HT-29 (cell line): ENCODE measurements at places on chromosomes 1 and 21.

DNA sequence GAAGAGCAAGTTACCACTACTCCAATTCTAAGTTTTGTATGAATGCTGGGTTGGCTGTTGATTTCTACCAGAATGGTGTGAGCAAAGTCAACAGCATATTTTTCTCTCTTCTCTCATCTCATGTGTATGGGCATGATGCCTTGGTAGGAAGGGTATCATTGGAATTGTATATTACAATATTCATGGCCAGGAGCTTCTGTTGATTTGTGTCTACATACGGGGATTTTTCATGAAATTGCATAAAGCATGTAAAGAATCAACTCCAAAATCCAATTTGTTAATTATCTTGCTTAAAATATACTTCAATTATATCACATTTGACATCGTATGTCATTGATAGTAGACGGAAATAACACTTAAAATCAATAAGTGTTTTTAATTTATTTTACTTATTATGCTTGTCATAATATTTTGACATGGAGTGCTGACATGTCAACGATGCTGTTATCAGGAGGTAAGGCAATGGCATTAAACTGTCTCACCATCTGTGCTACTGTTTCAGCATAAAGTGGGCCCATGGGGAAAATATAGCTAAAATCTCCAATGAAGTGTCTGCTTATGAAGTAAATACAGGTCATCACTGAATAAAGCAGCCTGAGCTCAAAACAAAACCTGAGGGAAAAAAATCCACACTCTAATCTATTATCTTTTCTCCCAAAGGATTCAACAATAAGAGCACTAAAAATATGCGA, 142.2 kb upstream of the NBPF11 start:
- no peak for DNase-seq

DNA sequence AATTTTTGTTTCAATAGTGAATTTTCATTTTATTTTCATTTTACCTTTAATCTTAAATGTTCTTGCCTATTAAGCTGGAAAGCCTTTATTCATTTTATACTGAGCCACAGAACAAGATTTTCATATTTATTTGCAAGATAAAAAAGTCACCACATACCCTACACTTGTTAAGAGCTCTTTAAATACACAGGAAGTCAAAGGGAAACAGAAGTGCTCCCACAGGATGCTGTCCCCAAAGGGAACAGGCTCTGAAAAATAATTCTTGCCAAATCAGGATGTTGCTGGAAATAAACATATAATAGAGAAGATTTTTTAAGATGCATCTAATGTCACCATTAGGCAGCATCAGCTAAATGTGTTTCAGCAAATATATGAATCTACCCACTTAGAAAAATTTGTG, 113.6 kb downstream of the VAV3 start:
- no peak for DNase-seq

DNA sequence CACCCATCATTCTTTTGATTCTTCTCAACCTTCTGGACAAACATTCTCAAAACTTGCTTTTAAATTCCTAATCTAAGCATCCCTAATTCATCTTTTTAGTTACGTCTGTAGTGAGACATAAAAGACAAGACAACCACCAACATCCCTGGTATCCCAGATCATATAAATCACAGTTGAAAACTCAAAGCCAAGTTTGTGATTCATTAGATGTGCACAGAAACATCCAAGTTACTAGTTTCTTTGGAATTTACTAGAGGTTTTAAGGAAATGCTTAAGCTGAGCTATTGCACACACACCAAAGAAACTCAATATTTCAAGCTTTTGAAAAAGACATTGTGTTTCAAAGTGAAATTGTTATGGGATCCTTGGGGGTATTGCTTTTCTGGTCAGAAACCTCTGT, 47.6 kb downstream of the ATP6V1G3 start:
- DNase-seq = no peak

- no peak for DNase-seq
Measured at GRCh38 chr21:41064334-41064791, 103.6 kb upstream of the BACE2 start.

DNA sequence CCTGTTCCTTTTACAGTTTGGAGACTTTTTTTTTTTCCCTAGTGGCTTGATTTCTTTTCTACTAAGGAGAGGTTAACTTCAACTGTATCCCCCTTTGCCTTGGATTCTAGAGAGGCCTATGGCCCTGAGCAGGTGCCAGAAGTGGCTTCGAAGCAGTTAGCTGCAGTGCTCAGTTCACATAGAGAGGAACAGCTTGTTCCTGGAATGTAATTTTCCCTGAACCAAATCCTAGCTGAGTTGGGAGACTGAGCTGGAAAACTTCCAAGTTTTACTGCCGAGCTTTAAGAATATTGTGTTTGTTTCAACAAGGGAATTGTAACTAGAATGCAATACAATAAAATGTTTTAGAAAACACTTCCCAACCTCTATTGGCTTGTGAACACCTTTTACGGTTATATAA, 17.5 kb downstream of the RD3 start:
- no peak for DNase-seq

DNA sequence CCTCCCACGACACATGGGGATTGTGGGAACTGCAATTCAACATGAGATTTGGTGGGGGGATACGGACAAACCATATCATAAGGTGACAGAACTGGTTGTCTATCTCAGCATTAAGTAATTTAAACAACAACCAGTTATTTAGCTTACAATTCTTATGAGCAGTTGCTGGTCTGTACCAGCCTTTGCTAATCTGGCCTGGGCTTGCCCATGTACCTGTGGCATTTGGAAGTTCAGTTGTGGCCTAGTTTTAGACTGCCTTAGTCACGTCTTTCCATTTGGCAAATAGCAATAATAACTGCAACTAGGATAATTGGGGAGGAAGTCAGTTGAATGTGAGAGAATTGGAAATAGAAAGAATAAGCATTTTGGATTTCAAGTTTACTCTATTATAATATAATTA, 441.8 kb upstream of the CXADR start:
- no peak for DNase-seq

DNA sequence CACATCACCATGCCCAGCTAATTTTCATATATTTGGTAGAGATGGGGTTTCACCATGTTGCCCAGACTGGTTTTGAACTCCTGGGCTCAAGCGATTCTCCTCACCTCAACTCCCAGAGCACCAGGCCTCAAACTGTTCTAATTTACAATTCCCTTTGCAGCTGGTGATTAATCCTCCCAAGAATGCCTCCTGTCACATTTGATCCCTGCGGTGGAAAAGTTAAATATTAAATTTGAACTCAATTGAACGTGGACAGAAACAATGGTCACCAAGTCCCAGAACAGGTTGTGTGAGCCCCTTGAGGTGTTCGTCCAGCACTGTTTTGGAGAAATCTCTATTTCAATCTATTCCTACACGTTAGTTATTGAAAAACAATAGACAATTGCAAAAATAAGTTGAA, 2.0 kb upstream of the ANKRD35 start:
- DNase-seq = peak; percentile 76

- no peak for DNase-seq
Measured at GRCh38 chr21:32190493-32191144, 88.2 kb downstream of the MIS18A start.

DNA sequence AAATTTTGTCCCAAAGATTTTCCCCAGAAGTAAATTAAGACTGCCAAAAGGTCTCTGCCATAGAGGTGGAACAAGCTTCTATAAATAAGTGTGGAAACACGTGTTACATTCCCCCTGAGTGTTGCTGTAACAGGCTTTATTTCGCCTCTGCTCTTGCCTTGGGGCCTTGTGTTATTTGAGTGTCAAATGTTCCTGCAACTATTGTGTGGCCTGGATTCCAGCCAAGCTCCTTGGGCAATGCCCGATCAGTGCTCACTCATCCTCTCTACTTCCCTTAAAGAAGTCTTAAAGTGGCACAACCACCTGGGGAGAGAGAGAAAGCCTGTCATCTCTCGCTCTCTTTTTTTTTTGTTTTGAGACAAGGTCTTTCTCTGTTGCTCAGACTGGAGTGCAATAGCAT, 156.7 kb downstream of the NR5A2 start:
- DNase-seq = peak; percentile 79

- DNase-seq = no peak
Measured at GRCh38 chr1:154944401-154945159, 8.1 kb upstream of the PMVK start.

DNA sequence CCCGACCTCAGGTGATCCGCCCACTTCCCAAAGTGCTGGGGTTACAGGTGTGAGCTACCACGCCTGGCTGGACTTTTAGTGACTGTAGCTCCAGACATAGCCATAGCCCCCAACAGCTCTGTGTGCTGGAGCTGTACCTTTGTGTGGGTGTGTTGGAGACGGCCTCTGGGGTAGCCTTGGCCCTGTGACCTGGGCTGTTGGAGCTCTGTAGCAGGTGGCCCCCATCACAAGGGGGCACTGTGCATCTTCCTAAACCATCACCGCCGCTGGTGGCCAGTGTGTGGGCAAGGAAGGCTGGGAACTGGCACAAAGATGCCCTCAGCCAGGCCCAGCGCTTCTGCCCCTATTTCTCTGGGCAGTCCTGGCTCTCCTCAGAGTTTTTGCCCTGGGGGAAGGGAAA, 38.4 kb upstream of the FOXO6 start:
- DNase-seq = peak; percentile 83

- peak; percentile 88 for DNase-seq
Measured at GRCh38 chr1:68173936-68174737, 58.2 kb downstream of the WLS start.

- no peak for DNase-seq
Measured at GRCh38 chr1:53998223-53998622, 19.8 kb downstream of the LDLRAD1 start.

DNA sequence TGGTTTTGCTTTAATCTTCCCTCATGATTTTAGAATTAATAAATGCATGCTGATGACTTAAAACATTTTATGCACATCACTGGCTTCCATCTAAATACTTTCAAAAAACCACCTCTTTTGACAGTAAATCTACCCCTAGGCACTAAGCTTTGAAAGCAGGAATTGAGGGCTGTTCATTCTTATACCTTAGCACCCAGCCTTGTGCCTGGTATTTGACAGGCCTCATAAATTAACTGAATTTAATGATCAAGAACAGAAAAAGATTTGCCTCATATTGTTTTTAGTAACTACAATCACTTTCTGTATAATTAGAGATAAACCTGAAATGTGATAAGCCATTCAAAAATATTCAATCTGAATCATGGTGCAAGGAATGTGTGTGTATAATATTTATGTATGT, 108.8 kb downstream of the DPYD start:
- DNase-seq = no peak

DNA sequence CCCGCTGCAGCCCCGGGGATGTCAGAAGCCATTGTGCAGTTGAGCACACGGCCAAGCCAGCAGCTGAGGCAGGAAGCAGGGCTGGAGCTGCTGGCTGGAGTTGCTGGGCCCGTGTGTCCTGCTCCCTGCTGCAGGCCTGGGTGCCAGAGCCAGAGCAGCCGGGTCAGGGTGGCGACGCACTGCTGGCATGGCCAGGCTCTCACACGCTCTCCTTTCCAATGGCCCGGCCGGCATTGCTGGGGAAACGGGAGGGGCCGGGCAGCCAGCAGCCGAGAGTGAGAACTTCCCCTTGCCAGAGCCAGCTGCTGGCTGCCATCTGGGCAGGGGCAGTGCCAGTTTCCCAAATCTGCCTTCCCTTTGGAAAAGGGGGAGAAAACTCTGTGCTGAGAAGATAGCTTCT, 82.4 kb upstream of the PROX1 start:
- DNase-seq = no peak

DNA sequence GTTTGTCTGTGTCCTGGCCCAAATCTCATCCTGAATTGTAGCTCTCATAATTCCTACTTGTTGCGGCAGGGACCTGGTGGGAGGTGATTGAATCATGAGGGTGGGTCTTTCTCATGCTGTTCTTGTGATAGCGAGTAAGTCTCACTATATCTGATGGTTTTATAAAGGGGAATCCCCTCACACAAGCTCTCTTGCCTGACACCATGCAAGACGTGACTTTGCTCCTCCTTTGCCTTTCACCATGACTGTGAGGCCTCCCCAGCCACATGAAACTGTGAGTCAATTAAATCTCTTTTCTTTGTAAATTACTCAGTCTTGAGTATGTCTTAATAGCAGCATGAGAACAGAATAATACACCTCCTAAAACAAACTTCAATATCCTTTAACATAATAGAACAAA, 1065.6 kb downstream of the PLA2G4A start:
- DNase-seq = no peak

- DNase-seq = no peak
Measured at GRCh38 chr1:157856538-157856937, 14.9 kb upstream of the CD5L start.

- DNase-seq = peak; percentile 79
Measured at GRCh38 chr1:15756143-15757015, 2.2 kb upstream of the FBLIM1 start.

GRCh38 chr1:5574641-5575040, 417.6 kb downstream of the NPHP4 start:
- no peak for DNase-seq

- DNase-seq = no peak
Measured at GRCh38 chr21:34835526-34835925, 166.7 kb downstream of the CLIC6 start.

- DNase-seq = no peak
Measured at GRCh38 chr1:157842939-157843338, 1.3 kb upstream of the CD5L start.

DNA sequence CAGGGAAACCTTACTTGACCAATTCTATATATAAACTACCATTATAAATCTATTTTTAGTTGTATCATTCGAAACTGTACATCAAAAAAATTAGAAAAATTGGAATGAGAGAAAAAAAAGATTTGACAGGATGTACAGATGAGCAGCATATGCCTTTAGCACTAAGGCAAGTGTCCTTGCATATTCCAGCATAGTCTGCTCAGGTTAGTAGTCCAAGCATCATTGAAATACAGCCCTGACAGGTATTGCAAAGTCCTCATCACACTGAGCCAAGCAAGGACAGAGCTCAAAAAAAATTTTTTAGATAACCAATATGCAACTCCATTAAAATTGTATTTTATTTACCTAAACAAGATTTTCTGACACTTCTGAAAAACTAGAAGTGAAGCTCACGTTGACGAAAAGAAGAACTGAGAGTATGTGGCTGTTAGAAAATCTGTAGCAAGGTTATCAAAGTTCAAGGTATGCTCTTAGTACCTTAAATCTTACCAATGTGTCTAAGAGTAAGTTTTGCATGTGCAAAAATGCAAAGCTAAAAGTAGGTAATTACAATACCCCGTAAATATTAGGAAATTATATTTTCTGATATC, 465.6 kb upstream of the ADGRL4 start:
- no peak for DNase-seq

GRCh38 chr1:55443175-55443915, 228.2 kb upstream of the USP24 start:
- no peak for DNase-seq

DNA sequence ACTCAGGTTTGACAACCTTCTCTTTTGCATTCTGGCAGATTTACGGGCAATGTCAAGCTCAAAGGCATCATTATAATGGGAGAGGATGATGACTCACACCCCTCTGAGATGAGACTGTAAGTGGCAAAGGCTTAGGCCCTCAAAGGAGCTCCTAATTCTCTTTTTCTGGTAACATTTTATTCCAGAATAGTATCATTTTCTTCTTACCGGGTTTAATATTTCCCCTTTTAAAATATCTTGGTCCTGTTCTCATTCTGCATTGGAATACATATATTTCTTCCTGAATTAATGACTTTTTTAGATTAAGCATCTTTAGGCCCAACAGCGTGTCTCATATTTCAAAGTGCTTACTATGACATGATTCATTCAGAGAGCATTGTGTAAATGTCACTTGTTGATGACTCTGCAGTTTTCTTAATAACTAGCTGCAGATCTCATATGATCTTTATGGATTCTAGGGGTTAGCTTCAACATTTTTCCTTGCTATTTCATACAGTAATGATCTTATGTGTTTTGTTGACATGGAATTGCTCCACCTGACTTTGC, 1.7 kb downstream of the PITHD1 start:
- DNase-seq = no peak
